ENCODE measurements at places on chromosomes 16 and 17.

DNA sequence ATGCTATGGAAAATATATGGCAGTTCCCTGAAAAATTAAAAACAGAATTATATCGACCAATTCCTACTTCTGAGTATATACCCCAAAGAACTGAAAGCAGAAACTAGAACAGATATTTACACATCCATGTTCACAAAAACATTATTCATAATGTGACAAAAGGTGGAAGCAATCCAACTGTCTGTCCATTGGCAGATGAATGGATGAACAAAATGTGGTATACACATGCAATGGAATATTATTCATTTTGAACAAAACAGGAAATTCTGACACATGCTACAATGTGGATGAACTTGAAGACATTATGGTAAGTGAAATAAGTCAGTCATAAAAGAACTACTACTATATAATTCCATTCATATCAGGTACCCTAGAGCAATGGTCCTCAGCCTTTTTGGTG is 263.5 kb upstream of the AXIN2 start:
- DNase-seq: no peak

DNA sequence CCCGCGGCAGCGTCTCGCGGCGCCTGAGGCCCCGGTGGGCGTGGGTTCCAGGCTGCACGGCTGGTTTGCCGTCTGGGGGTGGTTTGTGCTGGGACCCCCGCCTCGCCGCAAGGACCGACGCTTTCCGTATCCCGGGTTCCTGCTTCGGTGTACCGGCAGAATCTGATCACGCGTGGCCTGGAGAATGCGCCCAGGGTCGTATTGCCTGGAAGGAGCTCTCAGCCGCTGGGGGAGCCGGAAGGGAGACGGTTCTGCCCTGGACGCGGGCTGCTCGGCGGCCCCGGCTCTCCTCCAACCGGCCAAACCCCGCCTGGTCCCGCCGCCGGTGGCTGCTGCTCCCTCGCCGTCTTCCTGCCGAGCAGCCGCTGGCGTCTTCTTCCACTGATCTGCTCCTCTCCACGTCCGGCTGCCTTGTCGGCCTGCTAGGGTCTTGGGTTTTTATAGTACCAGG is 39.8 kb downstream of the ZNF778 start:
- DNase-seq: no peak

DNA sequence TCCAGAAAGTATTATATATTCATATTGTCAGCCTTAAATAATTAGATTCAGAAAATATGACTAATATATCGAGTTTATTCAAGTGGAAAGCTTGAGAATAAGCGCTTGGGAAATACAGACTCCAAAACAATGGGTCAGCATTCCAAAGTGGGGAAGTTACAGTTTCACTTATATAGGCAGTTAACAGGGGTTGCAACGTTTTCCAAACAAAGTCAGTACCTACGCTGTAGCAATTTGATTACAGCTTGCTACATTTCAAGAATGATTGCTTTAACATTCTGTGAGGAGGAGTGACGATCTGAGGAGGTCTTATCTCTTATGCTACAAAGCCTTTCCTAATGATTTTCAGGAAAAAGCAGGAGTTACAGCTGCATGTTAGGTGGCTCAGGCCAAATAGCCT is 34.2 kb upstream of the HS3ST3A1 start:
- DNase-seq: no peak

DNA sequence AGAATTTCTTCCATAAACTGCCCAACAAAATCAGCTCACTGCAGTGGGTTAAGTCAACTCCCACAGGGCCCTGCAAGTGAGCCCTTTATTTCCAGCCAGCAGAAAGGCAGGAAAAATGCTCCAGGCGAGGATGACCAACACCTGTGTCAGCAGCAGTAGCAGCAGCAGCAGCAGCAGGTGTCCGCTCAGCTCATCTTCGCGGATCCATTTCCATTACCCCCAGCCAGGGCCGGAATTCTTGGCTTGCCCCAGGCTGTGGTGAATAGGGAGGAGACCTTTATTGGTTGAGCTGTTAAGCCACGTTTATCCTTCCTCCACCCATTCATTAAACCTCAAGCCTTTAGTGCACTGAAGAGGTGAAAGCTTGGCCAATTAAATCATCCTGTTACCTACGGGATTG is 46.2 kb downstream of the MARCHF10 start:
- no peak for DNase-seq

DNA sequence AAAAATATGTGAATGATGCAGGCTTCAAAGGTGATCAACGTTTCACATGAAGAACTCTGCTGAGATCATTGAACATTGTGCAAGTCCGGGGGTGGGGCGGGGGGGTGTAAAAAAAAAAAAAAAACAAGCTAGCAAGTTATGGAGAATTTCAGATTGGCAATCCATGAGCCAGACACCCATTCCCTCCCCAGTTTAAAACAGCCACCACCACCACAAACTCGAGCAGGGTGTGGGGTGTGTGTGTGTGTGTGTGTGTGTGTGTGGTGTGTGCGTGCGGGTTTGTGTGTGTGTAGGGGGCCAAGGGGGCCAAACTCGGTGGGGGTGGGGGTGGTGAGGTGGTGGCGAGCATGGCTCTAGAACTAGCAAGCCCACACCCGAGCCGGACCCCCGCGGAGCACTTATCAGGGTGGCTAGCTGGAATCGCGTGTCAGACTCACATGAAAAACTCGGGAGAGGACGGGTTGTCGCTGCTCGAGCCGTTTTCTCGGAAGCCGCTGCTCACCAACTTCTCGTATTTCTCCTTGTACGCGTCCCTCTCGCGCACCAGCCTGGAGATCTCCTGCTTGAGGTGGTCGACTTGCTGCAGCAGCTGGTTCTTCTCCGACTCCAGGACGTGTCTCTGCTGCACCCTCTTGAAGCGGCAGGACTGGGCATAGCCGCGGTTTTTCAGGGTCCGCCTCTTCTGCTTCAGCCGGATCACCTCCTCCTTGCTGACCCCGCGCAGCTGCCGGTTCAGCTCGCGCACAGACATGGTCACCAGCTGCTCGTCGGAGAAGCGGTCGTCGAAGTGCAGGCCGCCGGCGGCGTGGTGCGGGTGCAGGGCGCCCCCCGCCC is 2.0 kb downstream of the MAF start:
- peak; percentile 39 for DNase-seq

DNA sequence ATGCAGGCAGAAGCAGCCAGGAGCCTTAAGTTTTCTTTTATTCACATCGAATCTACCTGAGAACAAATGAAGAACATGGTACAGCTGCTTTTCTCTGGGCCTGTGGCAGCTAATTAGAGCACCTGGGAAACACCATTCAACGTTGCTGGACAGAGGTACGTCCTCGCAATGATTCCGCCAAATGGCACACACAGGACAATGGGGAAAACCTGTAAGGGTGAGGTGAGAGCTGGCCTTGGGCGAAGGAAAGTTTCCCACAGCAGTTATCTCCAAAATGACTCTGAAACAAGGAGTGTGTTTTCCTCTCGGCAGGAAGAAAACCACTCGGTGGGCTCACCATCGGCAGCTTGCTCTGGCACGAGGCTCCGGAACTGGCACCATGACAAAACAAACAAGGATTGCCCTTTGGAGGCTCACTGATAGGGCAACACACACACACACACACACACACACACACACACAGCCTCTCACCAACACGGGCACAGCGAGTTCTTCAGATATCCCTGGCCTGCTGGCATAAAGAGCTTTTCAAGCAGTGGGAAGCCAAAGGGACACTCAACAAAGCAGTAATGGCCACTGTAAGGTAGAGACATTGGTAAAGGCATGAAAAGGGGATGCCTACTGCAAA is 73.7 kb downstream of the ZFHX3 start:
- no peak for DNase-seq

- no peak for DNase-seq
Observed at GRCh38 chr16:84283314-84284153, 11.1 kb upstream of the WFDC1 start.

DNA sequence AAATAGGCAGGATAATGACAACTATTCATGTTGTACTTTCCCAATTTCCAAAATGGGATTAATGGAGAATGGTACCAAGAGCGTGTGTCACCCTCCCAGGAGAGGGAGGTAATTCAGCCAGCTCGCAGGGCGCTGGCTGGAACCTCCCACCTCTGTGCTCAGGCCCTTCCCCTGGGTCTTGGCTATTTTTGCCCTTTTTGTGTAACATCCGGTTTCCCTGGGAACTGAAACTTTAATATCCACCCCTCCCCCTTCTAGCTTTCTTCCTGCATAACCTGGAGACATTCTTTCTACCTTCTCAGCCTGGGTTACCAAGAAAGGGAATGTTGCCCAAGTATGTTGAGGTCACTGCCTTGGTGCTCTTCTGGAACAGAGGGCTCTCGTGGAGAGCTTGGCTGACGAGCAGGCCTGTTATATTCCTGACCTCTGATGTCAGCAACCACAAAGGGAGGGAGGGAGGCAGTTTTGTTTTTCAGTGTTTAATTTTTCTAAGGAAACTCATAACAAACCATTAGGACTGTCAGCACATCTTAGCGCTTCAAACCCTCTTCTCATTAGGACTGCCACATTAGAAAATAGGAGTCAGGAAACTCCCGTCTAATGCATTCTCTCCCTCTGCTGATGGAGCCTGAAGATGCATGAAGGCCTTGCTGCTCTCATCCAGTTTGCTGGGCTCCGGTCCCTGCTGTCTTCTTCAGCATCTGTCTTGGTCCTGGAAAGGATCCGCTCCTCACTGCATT is 25.6 kb downstream of the ITGB3 start:
- no peak for DNase-seq

- no peak for DNase-seq
Observed at GRCh38 chr17:28858801-28859355, 4.1 kb downstream of the ERAL1 start.

DNA sequence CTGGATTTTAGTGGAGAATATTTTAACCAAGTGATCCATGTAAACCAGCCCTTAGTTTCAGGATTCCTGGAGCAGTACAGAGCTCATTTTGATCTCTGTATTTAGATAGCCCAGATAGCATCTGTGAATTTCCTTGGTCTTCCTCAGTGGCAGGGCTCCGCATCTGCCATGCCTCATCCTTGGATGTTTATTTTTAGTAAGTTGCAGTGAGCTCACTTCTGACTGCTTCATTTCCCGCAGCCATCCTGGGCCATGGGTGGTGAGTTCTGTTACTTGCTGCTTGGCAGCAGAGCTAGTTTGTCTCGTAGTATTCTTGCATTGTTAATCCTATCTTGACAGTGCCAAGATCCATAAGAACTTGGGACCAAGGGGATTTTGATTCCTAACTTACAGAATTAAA is 33.7 kb downstream of the IST1 start:
- DNase-seq: no peak

DNA sequence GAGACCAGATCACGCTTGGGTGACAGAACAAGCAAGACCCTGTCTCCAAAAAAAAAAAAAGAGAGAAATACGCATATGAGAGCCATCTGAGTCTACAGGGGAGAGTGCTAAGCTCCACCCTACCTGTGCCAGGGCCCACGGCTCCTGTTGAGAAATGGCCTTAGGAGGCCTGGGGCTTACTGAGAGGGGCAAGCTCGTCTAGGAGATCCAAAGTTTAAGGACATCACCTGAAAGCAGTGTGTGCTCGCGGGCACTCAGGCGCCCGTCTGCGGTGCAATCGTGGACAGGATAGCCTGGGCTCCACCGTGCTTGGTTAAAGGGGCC is 14.5 kb upstream of the BAIAP2 start:
- no peak for DNase-seq

DNA sequence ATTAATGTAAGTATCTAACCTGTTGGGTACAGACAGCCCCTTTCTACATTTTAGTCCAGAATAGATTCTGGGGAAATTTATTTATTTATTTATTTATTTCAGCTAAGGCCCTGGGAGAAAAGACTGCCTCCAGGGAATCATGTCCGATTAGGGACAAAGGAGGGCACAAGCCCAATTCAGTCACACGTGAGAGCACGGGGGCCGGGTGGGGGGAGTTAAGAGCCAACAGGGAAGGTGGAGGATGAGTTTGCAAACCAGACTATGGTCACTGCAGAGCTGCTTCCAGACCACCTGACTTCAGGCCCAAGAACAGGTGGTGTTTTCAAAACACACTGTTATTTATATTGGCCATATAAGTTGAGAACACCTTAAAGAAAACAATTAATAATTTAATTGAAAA is 1.6 kb upstream of the ZFHX3 start:
- DNase-seq: no peak

DNA sequence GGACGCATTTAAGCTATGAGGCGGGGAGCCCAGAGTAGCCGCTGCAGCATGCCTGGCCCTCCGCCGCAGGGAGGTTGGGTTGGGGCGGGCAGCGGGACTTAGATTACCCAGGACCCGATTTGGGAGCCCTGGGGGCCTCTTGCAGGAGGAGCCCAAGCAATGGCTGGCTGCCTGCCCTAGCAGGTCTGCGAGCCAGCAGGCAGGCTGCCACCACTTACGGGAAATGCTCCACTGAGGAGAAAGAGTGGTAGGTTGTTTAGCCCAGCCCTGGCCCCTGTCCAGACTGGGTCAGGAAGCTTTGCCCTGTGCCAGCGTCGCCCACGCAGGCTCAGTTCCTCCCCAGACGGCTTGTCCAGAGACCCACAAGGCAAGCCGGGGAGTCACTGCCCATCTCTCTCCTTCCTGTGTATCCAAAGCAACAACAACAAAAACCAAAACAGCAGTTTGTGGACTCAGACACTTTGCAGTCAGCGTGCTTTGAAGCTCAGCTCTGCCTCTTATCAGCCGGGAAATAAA is 10.3 kb upstream of the TVP23A start:
- DNase-seq: no peak

- DNase-seq: no peak
Observed at GRCh38 chr17:81964081-81964849, 3.3 kb upstream of the NOTUM start.

DNA sequence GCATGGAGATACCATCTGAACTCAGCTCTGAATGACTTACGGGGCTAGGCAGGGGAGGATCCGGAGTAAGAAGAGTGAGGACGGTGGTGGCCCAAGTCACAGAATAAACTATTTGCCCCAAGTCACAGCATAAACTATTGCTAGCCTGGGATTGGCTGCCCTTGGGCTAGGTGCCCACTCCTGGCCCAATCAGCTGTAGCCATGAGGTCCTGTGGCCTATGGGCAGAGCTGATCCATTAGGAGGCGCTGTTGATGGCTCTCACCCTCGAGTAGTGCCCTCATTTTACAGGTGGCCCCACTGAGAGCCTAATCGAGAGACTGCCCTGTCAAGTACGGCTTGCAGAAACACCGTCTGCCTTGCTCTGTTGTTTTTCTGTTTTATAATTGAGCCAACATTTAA is 62.3 kb upstream of the ZNF423 start:
- DNase-seq: no peak

- DNase-seq: no peak
Observed at GRCh38 chr16:6643080-6643686, 689.5 kb upstream of the RBFOX1 start.

DNA sequence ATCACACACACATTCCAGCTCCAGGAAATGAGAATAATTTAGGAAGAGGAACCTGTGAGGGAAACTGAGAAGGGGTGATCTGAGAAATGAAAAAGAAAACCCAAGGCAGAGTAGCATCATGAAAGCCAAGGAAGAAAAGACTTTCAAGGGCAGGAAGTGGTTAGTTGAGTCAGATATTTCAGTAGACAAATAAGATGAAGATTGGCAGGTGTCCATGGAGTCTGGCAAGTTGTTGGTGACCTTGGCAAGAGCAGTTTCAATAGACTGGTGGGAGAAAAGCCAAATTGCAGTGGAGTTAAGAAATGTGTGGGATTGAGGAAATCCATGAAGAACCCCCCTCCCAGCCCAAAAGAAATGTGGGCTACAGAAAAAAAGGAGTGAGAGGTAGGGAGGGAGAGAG is 10.7 kb downstream of the GNAO1 start:
- DNase-seq: peak; percentile 15

All from activated CD4-positive, alpha-beta T cell treated with anti-CD3 and anti-CD28 coated beads for 4 hours (primary cell).